Stimulated activated CD4-positive, alpha-beta T cell treated with anti-CD3 and anti-CD28 coated beads, Interleukin-2, amount 100 ng/mL, for 4 hours (primary cell): ENCODE measurements at places on chromosomes 16 and 17.
A peak's percentile ranks its signal among the peaks of the same experiment; 100 is the strongest.

GRCh38 chr17:76922084-76922483, 53.9 kb downstream of the MGAT5B start:
- DNase-seq, result no peak

- DNase-seq, result no peak
These were observed 16.8 kb upstream of the DYNLL2 start for GRCh38 chr17:58066401-58066800.

DNA sequence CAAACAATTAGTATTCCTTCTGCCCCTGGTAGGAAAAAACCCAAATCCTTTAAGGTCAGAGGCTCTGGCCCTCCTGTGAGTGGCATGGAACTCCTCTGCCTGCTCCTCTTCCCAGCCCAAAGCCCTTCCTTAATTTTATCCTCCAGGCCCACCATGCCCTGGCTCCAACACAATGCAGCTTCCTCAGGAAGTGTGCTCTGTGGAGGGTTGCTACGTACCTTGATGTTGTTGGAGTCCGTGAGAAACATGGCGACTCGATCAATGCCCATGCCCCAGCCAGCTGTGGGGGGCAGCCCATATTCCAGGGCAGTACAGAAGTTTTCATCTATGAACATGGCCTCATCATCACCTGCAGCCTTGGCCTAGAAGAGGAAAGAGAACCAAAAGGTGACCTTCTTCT, 5.3 kb upstream of the ADAT1 start:
- no peak for DNase-seq

GRCh38 chr16:50202926-50203624, 50.0 kb downstream of the TENT4B start:
- DNase-seq, result no peak

DNA sequence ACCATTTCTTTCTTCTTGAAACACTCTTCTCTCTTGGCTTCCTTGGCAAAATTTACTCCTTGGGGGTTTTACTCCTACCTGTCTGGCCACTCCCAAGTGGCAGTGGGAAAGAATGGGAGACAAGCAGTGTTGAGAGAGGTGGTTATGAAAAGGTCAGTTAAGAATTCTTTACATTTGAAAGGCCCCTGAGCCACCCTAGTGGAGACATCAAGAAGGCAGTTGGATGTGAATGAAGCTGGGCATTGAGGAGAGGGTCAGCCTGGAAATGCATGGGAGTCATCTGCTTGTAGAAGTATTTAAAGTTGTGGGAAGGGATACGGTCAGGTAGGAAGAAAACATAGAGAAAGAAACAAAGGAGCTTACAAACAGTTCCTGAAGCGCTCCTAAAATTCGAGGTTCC, 42.3 kb upstream of the CCNF start:
- DNase-seq, result no peak

GRCh38 chr17:61704935-61705449, 114.0 kb upstream of the NACA2 start:
- no peak for DNase-seq

GRCh38 chr17:75260641-75261335, 618 bp downstream of the GGA3 start:
- peak; percentile 60 for DNase-seq

DNA sequence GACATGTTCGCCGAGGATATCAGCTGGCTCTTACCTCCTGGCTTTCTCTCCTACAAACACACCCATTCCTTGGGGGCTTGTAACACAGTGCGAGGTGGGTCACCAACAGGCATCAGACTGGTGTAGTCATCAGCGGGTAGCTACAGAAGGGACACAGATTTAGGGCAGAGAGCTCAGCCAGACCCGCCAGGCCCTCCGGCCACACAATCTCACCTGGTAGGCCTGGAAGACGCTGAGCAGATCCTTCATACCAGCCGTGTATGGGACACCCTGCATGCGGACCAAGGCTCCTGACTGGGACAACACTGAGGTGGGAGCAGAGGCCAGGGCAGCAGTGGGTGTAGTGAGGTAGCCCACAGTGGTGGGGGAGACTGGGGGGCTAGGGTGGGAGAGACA, 5.8 kb downstream of the ESRP2 start:
- DNase-seq, result no peak

GRCh38 chr17:52751051-52751450, 592.5 kb upstream of the CA10 start:
- no peak for DNase-seq

GRCh38 chr17:44081681-44082080, 11.1 kb downstream of the G6PC3 start:
- no peak for DNase-seq

- no peak for DNase-seq
These were observed 292.0 kb downstream of the CPPED1 start for GRCh38 chr16:12511708-12512107.

DNA sequence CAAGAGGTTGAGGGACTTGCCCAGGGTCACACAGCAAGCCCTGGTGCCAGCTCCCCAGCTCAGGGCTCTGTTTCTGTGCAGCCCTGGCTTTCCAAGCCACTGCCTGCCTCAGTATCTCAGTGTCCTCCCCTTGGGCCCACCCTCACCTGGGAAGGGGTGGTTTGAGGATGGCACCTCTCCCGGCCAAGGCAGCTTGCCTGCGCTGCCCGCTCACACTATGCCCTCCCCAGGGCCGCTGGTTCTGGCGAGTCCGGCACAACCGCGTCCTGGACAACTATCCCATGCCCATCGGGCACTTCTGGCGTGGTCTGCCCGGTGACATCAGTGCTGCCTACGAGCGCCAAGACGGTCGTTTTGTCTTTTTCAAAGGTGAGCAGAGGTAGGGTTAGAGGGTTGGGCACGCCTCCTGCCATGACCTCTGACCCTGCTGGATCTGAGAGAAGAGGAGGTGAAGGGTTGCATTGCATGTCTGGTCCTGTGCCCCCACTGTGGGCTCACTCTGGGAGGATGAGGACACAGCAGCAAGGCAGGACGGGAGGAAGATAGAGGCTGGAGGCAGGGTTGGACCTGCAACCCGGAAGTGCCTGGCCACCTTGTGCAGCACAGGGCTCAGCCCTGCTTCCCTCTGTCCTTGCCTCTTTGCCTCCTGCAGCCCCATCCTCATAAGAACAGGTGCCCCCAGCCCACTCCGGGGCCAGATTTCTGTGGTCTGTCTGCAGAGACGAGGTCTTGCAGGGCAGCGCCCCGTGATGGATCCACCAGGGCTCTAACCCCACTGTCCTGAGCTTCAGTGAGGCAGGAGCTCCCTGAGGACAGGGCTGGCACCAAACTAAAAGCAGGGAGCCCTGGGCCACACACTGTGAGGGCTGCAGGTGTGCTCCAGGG, 16.7 kb downstream of the MMP15 start:
- DNase-seq, result no peak

DNA sequence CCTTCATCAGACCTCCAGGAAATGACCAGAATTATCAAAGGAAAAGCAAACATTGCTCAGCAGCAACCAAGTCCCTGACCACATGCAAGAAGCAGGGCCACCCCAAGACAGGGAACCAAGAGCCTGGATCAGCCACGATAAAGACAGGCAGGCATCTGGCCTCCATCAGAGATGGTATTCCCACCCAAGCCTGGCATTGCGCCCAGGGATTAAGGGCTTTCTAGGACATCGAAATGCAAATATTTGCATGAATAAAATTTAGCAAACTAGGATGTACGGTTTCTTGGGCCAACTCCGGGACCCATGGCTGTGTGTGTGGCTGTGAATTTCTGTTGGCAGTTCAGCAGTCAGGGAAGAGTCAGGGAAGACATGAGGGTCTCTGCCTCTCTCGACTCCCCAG, 241.4 kb upstream of the DYNLRB2 start:
- no peak for DNase-seq

DNA sequence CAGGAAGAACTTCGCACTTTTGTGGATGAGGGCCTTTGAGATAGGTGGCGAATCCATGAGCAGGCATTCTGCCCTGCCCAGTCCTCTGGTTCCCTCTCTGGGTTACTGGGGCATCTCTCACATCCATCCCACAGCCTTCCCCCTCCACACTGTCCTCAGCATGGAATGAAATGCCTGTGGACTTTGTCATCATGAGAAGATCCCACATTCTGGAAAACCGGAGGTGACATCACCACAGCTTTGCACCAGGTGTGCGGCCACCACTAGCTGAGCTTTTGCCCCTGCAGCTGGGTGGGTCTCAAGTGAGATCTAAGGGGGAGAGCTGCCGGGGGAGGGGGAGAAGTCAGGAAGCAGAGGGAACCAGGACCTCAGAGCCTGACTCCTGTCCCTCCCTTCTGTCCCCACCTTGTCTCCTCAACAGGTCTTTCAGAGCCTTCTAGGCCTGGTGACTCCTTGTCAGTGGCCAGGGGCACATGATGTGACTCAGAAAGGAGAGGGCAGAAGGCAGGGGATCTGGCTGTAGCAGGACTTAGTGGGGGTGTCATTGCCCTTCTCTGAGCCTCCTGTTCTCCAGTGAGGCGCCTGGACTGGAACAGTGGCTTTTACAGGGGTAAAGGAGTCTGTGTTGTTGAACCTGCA, 40.0 kb upstream of the DLX4 start:
- DNase-seq, result no peak

DNA sequence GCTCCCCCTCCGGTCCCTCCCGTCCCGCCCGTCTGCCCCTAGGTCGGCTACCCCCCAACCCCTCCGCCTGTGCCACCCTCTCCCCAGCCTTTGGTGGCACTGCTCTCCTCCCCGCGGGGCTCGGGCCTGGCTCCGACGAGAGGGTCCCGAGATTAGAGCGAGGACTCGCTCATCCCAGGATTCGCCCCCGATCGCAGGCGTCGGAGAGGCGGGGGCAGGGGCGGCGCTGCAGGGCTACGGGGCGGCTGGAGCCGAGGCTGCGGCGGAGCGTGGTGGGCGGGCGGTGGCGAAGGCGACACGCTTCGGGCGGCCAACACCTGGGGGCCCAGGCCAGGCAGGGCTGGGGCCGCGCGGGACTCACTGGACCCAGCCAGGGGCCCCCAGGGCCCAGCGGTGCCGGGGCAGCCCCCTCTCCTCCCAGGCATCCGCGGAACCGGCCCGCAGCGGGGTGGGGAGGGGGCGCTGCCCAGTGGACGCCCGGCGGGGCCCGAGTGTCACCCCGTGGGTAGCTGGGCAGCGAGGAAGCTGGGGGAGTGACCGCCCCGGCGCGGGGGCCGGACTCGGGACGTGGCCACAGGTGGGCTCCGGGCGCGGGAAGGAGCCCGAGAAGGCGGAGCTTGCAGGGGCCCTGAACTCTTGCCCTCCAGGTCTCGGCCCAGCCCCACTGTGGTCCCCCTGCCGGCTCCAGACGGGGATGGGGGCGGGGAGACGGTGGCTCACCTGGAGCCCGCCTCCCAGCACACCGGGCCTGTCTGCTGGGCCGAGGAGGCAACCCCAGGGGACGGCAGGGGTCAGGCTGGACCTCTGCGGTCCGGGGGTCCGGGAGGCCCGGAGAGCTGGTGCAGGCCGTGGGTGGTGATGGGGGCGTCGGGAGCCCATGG, 1.5 kb downstream of the MGAT5B start:
- DNase-seq, result no peak

GRCh38 chr17:48427598-48427997, 2.4 kb downstream of the SKAP1 start:
- DNase-seq, result peak; percentile 69

- peak; percentile 15 for DNase-seq
These were observed 154.2 kb downstream of the MRM1 start for GRCh38 chr17:36755586-36755985.

- DNase-seq, result peak; percentile 51
These were observed 972 bp downstream of the RSAD1 start for GRCh38 chr17:50479522-50480141.

DNA sequence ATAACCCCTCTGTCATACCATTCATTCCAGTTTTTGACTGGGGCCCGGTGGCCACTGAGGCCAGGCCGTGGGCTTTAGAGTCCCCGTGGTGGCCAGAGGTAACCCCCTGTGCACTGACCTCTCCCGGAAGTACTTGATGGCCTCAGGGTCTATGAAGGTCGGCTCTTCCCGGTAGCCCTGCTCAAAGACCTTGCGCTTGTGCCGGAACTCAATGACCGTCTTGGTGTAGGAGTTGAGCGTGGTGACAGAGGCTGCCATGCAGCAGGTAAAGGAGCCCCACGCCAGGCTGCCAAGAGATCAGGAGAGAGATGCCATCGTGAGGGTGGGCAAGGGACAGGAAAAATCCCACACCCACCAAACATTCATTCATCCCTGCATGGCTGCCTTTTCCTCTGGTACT, 234.8 kb downstream of the GSG1L start:
- DNase-seq, result no peak

GRCh38 chr17:63294776-63295175, 151.3 kb downstream of the CYB561 start:
- no peak for DNase-seq

- DNase-seq, result peak; percentile 81
These were observed 17.5 kb downstream of the SBK1 start for GRCh38 chr16:28309811-28310311.

DNA sequence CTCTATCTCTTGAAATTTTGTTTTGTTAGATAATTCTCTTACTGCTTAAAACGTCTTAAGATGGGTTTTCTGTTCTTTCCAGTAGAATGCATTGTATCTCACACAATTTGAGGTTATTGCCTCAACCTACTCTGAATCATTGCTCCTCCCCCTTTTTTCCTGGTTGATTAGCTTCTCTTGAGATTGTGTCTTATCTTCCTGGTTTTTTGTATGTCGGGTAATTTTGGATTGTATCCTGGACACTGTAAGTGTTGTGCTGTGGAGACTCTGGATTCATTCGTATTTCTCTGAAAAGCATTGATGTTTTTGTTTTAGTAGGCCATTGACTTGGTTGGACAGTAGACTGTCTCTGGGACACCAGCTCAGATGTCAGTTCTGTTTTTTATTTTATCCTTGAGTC, 26.1 kb downstream of the PRKCB start:
- DNase-seq, result no peak

DNA sequence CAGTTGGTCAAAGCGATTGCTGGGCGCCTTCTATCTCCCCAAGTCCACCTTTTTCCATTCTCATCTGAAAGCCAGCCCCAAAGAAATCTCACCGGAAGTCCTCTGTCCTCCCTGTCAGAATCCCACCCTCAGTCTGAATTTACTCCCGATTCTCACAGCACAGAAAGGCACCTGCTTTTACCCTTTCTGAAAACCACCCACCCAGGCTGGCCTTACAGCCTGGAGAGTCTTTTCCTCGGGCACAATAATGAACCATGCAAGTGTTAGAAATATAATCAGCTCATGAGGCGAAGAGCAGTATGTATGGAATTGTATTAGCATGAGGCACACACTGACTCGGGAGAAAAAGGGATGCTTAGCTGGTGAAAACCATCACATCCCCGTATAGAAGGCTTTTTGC, 1.2 kb upstream of the ZFHX3 start:
- DNase-seq, result no peak

DNA sequence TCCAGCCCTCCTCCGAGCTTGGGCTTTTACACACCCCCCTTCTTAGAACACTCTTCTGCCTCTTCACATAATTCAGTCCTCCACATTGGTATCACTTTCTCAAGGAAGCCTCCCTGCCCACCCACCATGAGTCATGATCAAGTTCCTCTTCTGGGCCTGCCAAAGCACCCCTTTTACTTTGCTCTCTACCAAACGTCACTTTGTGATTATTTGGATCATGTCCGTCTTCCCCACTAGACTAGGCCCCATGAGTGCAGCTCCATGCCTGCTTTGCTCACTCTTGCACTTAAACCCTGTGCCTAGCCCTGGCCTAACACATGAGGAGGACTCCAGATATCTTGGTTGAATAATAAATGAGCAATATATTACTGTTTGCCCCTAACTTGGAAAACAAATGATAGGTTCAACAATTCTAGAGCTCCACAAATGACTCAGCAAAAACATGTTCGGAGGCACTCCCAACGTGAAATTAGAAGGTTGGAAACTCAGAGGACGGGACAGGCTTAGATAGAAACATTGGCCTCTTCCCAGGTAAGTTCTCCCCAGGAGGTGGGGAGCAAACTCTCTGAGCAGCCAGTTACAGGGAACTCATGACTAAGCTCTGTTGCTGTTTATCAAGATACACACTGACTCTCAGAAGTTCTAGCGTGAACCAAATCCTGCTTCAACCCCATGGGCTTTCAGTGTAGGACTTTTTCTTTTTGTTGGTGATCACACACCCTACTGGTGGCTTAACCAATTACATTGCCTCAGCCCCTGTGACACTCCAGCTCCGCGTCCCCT, 28.3 kb downstream of the G6PC1 start:
- peak; percentile 3 for DNase-seq
